ENCODE measurements at places on chromosomes 13 and 19.
A peak's percentile ranks its signal among the peaks of the same experiment; 100 is the strongest.

GRCh38 chr13:81487151-81487550 is 1146.2 kb upstream of the SPRY2 start:
- DNase-seq: no peak

DNA sequence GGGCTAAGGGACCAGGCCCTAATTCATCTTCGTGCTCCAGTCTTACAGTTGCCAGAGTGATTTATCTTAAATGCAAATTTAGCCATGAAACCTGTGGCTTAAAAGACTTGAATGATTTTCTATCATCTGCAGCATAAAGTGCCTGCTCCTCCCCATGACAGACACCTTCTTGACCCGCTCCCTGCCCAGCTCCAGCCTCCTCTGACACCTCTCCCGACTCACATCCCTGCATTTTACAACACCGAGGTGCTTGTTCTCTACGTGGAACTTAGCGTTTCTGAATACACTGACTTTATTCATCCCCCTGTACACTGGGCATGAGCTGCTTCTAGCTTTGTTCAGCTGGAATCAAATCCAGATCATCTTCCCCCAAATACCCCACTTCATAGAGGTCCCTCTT is 128.7 kb upstream of the MYO16 start:
- no peak for DNase-seq

GRCh38 chr13:34159946-34160345 is 342.0 kb downstream of the RFC3 start:
- no peak for DNase-seq

GRCh38 chr19:55464662-55465054 is at the start of gene C19orf85:
C19orf85 (minus strand) TSS chr19:55464751; CDS start chr19:55464554, 197 bp downstream.
- DNase-seq: no peak

DNA sequence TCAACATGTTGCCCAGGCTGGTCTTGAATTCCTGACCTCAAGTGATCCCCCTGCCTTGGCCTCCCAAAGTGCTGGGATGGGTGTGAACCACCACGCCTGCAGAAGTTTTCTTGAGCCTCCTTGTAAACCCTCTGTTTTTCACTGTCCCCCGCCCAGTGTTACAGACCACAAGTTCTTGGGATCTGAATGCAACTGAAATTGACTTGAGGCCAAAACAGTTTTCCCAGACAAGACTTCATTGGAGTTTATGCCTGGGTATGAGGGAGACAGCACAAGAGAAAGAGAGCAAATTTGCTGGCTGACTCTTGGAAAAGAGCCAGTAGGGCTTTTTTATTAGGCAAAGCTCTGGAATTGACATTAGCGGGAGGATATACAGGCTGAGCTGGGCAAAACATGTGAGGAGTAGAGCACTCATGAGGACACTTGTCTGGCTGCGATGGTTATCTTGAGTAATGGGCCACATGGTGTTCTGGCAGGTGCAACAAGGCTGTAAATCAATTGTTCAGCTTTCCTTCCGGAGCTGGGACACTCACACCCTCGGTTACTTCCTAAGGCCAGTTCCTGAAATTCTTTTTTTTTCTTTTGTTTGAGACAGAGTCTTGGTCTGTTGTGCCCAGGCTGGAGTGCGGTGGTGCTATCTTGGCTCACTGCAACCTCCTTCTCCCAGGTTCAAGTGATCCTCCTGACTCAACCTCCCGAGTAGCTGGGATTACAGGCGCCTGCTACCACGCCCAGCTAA is 12.7 kb upstream of the HNRNPL start:
- DNase-seq: peak; percentile 84

- DNase-seq: no peak
Measured at GRCh38 chr19:18091217-18091608, 4.5 kb upstream of the IL12RB1 start.

DNA sequence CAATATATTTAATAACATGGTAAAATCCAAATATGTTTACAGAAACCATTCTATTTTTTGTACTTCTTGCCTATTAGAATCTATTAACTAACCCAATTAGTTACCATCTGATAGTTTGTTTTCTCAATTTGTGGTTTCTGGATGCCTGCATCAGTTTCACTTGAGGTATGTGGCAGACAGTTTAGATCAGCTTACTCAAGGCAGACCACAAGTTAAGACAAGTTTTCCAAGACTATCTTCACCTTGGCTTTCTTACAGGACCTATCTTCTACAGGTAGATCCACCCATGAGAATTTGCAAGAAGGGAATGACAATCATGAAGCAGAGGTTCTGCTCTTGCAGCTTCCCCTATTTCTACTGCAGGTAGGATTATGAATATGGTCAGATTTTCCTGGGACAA is 458.6 kb downstream of the DACH1 start:
- DNase-seq: no peak

- DNase-seq: no peak
Measured at GRCh38 chr13:79228972-79229371, 177.1 kb downstream of the RBM26 start.

- no peak for DNase-seq
Measured at GRCh38 chr13:79870766-79871165, 389.8 kb downstream of the NDFIP2 start.

GRCh38 chr13:68304286-68304893 is 1074.3 kb upstream of the PCDH9 start:
- DNase-seq: peak; percentile 2

GRCh38 chr19:11377237-11377636 is 2.8 kb downstream of the SWSAP1 start:
- no peak for DNase-seq

GRCh38 chr19:53908935-53909415 is at the start of gene CACNG7:
CACNG7 (plus strand) TSS chr19:53909278; CDS start chr19:53912832, 3,554 bp downstream.
- DNase-seq: no peak

DNA sequence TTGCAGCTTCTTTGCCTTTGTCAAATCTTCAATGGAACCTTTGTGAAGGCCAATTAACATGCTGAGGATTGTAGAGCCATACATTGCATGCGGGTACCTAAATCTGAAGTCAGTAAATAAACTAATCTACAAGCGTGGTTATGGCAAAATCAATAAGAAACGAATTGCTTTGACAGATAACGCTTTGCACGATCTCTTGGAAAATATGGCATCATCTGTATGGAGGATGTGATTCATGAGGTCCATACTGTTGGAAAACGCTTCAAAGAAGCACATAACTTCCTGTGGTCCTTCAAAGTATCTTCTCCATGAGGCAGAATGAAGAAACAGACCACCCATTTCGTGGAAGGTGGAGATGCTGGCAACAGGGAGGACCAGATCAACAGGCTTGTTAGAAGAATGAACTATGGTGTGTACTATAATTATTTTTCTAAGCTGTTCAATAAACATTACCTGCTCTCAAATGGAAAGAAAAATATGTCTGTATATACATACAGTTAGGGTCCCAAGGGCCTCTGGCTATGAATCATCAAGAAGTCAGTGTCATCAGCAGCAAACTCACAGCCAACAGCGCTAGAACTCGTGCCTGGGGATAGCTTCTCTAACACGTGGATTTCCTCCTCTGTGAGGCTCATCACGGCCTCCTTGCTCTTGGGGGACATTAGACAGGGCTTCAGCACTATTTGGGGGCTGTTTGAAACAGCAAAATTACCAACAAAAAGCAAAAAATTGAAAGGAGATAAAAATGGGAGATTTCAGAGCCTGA is 2.9 kb upstream of the CD70 start:
- no peak for DNase-seq

GRCh38 chr13:94247890-94248289 is 231.6 kb downstream of the DCT start:
- DNase-seq: no peak

DNA sequence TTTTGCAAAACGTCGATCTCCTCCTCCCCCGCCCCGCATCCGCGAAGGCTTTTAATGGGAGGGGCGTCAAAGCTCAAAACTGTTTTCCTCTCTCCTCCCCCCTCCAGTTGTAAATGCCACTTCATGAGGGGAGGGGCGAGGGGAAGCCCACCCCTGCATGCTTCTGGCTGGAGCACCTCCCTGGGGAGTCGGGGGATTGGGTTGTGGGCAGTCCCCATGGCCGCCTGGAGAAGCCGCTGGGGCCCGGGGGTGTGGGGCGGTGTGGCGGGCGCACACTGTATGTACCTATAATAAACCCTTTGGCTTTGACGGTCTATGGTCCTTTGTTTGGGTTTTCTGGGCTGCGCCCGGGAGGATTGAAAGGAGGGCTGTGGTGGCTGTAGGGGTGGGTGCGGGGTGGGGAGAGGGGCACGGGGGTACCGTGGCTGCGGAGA is 505 bp upstream of the SHKBP1 start:
- DNase-seq: no peak

GRCh38 chr13:59280297-59280696 is 883.4 kb downstream of the DIAPH3 start:
- DNase-seq: no peak

DNA sequence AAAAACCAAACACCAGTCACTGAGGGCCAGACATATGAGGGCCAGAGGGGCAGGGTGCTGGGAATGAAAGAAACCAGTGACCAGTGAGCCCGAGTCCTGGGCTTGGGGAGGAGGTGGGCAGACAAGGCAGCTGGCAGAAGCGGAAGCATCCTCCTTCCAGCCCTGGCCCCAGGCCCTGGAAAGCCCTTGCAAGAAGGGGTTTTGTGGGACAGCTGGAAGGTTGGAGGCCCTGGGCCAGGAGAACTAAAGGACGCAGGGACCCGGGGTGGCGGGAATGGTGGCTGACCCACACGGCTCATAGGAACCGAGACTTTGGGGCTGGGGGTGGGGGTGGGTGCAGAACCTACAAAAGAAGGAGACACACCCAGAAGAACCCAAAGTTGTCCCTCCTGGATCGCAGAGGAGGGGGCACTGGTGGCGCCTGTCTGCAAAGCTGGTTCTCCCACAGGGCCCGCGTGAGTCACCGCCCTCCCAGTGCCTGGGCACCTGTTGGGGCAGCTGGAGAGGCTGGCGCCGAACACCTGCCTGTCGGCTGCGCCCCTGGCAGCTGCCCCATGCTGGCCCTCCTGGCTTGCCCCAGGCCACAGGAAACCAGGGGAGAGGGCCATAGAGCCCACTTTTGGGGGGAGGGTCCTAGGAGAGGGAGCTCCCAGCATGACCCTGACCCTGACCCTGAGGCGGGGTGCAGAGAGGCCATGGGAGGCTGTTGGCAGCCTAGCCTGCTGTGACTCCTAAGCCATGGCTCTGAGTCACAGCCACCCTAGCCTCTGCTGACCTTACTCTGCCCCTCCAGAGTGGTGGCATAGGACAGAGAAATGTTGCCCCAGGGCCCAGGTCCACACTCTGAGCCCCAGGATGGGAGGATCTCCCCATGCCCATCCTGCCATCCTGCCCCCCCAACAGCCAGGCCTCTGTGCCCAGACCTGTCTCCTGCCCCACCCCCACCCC is 802 bp downstream of the DMPK start:
- DNase-seq: no peak

- DNase-seq: no peak
Measured at GRCh38 chr19:18301718-18302111, 20.3 kb upstream of the JUND start.
